Epithelial cell of prostate (primary cell): ENCODE measurements at places on chromosomes 11 and 22.

DNA sequence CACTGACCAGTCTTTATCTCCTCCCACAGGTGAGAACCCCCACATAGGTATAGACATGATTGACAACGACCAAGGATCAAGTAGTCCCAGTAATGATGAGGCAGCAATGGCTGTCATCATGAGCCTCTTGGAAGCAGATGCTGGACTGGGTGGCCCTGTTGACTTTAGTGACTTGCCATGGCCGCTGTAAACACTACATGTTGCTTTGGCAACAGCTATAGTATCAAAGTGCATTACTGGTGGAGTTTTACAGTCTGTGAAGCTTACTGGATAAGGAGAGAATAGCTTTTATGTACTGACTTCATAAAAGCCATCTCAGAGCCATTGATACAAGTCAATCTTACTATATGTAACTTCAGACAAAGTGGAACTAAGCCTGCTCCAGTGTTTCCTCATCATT, 76.5 kb downstream of the BTBD10 start:
- no peak for DNase-seq

- DNase-seq = no peak
Observed at GRCh38 chr22:19888131-19888746, 33.6 kb upstream of the GNB1L start.

DNA sequence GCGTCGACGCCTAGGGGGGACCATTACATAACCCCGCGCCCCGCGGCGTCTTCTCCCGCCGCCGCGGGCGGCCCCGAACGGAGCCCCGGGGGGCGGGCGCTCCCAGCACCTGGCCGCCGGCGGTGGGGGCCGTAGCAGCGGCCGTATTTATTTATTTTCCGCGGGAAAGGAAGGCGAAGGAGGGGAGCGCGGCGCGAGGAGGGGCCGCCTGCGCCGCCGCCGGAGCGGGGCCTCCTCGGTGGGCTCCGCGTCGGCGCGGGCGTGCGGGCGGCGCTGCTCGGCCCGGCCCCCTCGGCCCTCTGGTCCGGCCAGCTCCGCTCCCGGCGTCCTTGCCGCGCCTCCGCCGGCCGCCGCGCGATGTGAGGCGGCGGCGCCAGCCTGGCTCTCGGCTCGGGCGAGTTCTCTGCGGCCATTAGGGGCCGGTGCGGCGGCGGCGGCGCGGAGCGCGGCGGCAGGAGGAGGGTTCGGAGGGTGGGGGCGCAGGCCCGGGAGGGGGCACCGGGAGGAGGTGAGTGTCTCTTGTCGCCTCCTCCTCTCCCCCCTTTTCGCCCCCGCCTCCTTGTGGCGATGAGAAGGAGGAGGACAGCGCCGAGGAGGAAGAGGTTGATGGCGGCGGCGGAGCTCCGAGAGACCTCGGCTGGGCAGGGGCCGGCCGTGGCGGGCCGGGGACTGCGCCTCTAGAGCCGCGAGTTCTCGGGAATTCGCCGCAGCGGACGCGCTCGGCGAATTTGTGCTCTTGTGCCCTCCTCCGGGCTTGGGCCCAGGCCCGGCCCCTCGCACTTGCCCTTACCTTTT, at the start of gene EP300:
TSS of gene EP300 (plus strand) at position 570 of the 795 bp plus-strand sequence. CDS start 413 bp downstream, outside the sequence.
- no peak for DNase-seq

DNA sequence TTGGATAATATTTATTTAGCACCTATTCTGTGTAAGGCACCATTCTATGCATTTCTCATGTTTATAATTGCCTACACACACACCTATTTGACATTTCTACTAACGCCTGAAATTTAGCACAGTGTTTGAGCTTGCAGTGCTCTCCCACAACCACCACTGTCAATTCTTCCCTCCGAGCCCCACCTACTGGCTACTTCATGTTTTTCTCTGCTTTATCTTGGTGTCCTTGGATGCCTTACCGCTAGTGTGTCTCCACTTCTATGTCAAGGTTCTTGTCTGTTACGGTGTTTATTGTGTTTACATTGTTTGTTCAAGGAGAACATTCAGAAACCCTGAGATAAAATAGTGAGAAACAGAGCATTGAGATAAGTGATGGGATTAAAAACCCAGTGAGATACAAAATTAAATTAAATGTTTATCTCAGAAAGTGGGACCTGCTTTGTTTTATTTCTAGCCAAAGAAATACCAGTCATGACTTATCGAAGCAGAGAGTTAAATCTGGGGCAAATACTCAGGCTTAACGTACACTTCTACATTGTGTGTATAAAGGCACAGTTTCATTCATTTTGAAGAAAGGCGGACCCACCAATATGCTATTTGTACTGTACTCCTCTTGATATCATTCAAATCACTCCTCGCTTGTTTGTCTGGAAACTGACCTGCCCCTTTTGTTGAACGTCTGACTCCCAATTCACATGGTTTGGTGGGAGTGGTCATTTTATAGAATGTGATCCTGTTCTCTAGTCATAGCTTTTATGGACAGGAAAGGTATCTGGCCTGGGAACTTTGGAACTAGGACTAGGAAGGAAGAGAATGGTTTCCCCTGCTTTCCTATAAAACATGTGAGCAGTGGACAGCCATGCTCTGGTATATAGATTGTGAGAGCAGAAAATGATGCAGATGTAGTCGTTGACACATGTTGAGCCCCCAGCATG, 39.2 kb upstream of the SLC36A4 start:
- no peak for DNase-seq

DNA sequence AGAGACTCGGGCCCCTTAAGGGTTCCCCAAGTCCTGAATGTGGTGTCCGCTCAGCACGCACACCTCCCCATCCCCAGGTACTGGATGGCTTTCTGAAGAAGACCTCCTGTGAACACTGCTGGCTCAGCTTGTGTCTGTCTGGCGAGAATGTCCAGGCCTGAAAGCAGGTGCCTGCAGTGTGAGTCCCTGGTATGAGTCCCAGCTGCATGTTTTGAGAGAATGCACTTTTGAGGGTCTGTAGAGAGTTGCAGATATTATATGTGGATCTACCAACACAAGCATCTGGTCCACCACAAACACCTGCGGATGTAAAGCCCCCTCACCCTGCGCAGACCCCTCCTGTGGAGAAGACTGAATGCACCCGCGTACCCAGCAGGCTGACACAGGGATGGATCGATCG, 1308.9 kb downstream of the TBC1D22A start:
- DNase-seq = no peak

DNA sequence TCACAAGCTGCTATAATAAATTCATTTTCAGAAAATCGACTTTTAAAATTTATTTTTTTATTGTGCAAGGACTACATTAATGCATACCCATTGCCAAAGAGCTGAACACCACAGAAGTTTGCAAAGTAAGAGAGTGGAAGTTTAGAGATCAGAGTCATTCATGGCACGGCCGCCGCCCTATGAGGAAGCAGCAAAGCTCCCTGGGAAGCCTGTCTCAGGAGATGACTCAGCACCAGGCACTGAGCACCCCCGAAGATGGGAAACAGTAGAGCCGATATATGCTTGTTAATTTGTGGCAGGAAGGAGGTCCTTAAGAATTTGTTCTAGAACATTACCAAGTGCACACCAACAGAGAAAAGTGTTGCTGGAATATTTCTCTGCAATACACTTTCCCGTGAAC, 693.7 kb downstream of the OPCML start:
- DNase-seq = no peak

- DNase-seq = no peak
Observed at GRCh38 chr11:117796872-117797529, at the start of gene DSCAML1. DSCAML1 (minus strand) TSS chr11:117797216; CDS start chr11:117797079, 137 bp downstream.

DNA sequence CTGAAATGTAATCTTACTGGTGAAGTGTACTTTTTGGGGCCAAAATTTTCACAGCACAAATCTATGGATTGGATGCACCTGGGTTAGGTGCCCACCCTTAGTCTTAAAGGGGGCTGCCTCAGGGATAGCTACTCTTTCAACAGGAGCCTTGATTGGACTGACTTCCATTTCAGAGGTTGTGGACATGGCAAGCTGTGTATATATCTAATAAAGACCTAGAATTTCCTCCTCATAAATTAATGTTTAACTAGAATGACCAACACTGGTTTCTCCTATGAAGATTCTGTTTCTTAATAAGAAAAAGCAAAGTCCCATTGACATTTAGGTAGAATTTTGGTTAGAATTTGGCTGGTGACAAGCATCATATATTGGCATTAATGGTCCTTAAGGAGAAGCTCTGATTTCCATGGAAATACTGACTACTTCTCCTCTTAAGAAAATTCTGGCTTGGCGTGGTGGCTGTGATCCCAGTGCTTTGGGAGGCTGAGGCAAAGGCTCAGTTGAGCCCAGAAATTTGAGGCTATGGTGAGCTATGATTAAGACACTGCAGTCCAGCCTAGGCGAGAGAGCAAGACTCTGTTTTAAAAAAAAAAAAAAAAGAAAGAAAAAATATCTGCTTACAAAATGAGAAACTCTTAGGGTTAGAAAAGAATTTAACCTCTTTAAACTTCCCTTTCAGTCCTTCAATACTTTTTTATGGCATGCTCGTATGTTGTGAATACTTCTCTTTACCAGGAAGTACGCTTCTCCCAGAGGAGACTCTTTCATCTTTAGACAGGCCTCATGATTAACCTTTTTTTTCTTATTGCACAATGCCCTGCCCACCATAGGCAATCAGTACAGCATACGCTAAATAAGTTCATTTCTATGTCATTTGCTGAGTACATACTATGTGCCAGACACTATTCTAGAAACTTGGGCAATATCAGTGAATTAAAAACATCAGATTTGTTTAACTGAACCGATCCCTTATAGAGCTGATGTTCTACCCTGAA, 77.2 kb downstream of the PRR5L start:
- DNase-seq = no peak

DNA sequence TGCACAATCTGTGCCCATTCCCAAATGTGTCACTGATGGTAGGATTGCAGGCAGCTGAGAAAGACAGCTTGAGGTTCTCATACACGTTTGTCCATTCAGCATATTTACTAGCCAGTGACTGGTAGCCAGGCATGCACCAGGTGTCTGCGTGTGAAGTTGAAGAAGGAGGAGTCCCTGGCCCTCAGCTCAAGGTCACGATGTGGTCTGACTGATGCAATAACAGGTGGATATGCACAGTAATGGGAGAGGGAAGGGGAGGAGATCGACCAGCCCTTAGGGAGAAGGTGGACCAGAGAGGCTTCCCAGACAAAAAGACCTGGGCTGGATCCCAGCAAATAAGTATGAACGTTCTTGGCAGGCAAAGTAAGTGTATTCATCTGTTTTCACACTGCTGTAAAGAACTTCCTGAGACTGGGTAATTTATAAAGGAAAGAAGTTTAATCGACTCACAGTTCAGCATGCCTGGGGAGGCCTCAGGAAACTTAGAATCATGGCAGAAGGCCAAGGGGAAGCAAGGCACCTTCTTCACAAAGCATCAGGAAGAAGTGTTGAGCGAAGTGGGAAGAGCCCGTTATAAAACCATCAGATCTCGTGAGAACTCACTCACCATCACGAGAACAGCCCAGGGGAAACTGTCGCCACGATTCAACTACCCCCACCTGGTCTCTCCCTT, 96.0 kb downstream of the MN1 start:
- DNase-seq = no peak

DNA sequence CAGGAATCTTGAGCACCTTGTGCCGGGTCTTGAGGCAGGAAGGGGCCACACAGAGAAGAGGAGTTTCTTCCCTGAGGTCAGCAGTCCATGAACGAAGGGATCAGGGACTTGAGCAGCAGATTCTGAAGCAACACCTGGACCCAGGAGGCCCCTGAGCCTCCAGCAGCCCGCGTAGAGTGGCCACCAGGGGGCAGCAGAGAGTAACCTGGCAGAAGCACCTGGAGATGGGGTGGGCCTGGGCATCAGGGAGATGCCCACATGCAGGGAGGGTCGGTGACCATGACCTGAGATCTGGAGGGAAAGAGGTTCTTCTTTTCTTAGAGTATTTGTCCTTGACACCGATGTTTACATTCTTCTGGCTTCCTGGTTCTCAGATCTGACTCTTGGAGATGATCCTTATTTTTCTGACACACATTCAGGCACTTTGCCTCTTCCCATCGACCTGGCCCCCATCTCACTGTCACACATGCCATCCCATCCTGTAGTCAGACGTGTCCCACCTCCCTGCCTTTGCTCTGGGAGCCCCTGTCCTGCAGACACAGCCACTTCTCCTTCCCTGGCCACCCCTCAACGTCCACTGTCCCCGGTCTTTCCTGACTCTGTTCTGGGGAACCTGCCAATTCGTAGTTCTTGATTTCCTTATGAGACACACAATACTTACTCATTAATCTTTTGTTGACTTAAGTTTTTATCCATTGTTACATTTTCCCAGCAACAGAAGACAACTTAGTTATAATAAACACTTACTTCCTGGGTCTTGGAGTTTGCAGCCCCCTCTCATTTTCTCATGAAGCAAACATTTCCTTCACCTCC, 66.5 kb downstream of the GGTLC2 start:
- no peak for DNase-seq

GRCh38 chr22:43996170-43996980, 27.7 kb upstream of the PARVB start:
- DNase-seq = no peak

DNA sequence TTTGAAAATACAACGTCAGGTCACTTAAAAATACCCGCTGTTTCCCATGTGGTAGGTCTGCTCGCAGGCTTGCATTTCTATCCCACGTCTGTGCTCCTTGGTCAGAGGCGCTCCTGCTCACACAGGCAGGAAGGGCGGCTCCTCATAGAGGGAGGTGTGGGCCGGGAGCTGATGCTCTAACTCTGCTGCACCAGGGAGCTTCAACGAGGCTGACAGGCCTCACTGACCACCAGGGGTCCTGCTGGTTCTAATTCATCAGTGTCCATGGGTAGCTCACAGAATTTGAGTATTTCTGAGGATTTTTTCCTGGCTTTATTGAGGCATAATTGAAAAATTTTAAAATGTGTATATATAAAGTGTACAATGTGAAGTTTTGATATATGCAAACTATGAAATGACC, 68.5 kb downstream of the PIWIL3 start:
- no peak for DNase-seq

- no peak for DNase-seq
Observed at GRCh38 chr11:132855516-132855915, 676.8 kb downstream of the OPCML start.

- no peak for DNase-seq
Observed at GRCh38 chr22:49420651-49421050, 407.0 kb downstream of the BRD1 start.

DNA sequence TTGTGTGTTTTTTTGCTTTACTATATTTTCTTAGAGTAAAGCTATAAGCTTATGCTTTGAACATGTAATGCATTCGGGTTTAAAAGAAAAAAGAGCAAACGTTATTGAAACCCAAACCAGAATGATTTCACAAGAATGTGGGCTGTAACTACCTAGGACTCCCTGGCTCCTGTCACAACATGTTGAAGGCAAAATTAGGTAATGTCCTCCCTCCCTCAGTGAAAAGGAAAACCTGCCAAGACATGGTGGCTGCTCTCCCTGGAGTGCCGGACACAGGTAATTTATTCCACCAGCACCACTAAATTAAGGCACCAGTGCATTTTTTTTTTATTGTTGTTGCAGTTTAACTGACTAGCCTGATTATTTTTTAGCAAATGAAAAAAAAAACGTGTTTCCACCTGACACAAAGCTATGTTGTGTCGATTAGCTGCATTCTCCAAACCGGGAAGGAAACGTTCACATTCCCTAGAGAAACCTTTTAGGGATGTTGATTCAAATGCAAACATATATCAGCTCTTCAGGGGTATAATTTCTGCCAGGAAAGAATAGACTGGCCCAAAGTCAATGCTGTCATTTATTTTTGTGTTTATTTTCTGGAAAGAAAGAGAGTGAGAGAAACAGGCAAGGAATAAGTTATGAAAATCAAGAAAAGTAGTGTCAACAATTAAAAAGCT, 134.6 kb downstream of the CCDC34 start:
- DNase-seq = no peak

- DNase-seq = no peak
Observed at GRCh38 chr11:107956543-107956942, 28.3 kb downstream of the RAB39A start.
